GM03348 (cell line): ENCODE measurements at places on chromosomes 1 and 21.

GRCh38 chr1:209511169-209511568 is 72.3 kb upstream of the CAMK1G start:
- DNase-seq = no peak

DNA sequence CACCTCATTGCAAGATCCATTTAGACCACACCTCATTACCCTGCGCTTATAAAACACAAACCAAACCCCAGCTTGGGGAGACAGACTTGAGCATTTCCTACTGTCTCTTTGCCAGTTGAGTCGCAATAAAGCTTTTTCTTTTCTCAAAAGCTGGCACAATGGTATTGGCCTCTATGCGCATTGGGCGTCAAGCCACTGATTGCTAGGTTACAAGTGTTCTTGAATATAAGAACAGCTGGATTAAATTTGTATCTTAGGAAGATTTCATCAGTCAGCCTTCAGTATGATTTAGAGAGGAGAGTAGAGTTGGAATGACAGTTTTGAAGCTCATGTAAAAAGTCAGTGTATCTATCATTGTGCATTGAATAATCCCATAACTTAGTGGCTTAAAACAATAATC is 84.9 kb upstream of the RAB4A start:
- no peak for DNase-seq

- DNase-seq = no peak
Observed at GRCh38 chr1:30633294-30633693, 90.1 kb downstream of the MATN1 start.

DNA sequence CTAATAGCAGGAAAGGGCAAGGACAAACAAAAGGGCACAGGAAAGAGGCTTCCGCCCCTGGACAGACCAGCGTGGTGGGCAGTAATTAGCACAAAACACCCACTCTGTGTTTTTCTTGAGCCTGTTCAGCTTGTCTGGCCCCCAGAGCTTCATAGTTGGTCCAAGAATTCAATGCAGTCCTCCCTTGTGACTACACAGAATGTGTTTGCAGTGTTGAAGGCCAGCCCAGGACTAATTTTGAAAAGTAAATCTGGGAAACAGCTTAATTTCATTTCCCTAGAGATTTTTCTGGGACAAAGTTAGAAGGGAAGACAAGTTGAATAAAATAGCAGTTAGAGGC is 49.2 kb upstream of the LMO4 start:
- peak; percentile 14 for DNase-seq

- peak; percentile 85 for DNase-seq
Observed at GRCh38 chr1:214552174-214552608, 789 bp upstream of the PTPN14 start.

GRCh38 chr1:183472488-183473216 is at the start of gene SMG7:
TSS of gene SMG7 (plus strand) at chr1:183472499. CDS start at chr1:183472621, 122 bp downstream.
- peak; percentile 58 for DNase-seq

- DNase-seq = no peak
Observed at GRCh38 chr1:47160716-47161115, 23.5 kb downstream of the CYP4A22 start.

- DNase-seq = no peak
Observed at GRCh38 chr1:28027238-28027637, 61.2 kb downstream of the EYA3 start.

DNA sequence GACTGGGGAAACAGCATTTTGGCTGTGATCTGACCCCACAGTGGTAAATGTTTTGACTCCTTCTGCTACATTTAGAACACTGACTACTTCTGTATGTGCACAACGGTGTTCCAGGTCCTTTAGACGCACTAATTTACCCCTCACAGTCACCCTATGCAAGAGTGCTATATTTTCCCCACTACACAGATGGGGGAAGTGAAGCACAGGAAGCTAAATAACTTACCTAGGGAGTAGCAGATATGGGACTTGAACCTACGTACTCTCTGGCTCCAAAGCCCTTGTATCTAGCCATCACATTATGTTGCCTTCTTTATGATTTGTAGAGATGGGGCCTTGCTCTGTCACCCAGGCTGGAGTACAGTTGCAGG is 49.3 kb downstream of the GADD45A start:
- no peak for DNase-seq

DNA sequence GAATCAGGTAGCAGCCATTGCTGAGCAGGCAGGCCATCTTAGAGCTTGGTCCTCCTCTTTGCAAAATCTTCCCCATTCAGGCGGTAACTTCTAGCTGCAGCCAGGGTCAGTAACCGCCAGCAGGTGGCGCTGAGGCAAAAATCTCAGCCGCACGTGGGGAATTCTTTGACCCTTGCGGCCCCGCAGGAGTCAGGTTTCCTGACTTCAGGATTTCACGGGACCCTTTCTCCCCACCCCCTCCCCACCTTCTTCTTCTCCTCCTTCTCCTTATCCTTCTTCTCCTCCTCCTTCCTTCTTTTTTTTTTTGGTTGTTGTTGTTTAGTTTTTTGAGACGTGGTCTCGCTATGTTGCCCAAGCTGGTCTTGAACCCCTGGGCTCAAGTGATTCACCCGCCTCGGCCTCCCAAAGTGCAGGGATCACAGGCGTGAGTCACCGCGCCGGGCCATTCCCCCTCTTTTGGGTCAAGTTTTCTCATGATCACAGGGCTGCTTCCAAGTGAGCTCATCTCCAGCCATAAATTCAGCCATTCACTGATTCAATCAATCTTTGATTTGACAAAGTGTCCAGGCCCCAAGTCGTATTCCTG is 33.4 kb upstream of the TENT5B start:
- peak; percentile 79 for DNase-seq

GRCh38 chr1:211813590-211813989 is 17.0 kb downstream of the LPGAT1 start:
- peak; percentile 14 for DNase-seq

DNA sequence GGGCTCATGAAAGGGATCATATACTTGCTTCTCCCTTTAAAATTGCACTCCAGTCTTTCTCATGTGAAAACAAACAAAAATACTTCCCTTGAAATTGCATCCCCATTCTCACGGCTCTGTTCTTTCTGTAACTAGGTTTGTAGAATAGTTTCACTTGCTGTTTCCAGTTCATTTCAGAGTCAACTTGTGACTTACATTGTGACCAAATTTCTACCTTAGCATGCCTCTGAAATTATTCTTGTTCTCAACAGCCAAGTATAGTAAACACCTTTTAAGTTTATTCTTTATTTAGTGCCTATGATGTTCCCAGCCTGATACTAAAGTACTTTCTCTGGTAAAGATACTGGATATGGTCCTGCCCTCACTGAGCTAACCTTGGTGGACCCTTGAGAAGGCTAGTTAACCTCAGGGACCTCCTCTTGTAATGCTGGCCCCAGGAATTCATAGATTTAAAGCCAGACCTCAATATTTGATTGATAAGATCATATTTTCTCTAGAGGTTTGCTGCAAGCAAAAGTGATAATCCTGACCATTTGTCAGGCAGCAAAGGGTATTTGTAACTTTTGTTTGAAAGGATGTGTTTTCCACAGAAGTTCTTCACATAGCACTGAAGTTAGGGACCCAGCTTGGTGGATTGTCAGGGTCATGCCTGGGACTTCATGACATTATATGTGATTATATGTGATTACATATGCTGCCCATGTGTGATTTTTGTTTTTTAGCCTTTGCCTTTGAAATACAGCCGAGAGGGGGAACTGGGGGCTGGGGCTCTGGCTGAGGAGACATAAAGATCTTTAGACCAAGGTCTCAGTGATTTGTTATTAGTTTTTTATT is 29.6 kb downstream of the VANGL2 start:
- no peak for DNase-seq

DNA sequence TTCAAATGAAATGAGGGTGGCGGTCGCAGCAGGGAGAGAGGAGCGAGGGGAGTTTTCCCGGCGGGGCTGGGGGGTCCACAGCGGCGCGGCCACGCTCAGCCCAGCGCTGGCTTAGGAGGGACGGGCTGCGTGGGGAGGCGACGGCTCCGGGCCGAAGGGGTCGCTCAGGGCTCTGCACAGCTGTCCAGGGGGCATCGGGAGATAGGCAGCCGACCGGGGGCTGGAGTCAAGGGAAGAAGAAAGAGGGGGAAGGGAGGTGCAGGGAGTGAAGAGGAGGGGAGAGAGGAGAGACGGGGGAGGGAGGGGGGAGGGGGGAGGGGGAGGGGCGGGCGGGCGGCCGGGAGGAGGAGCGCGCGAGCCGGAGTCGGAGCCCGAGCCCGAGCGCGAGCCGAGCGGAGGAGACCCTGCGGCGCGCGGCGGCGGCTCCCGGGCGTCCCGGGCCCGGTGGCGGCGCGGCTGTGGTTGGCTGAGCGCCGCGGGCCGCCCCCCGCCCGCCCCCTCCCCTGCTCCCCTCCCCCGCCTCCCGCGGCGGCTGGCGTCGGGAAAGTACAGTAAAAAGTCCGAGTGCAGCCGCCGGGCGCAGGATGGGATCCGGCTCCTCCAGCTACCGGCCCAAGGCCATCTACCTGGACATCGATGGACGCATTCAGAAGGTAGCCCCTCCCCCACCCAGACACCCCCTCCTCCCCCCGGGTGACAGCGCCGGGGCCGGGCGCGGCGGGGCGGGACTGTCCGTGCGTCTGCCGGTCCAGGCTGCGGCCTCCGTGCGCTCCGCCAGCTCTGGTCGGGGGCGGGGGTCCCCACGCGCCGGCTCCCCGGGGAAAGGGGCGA is at the start of gene PDE9A:
Gene PDE9A, plus strand, starts transcription at position 391 of the 831 bp plus-strand sequence. Its CDS starts 194 bp downstream, at position 585.
- no peak for DNase-seq

- DNase-seq = no peak
Observed at GRCh38 chr21:29641635-29642550, 297.9 kb downstream of the GRIK1 start.

DNA sequence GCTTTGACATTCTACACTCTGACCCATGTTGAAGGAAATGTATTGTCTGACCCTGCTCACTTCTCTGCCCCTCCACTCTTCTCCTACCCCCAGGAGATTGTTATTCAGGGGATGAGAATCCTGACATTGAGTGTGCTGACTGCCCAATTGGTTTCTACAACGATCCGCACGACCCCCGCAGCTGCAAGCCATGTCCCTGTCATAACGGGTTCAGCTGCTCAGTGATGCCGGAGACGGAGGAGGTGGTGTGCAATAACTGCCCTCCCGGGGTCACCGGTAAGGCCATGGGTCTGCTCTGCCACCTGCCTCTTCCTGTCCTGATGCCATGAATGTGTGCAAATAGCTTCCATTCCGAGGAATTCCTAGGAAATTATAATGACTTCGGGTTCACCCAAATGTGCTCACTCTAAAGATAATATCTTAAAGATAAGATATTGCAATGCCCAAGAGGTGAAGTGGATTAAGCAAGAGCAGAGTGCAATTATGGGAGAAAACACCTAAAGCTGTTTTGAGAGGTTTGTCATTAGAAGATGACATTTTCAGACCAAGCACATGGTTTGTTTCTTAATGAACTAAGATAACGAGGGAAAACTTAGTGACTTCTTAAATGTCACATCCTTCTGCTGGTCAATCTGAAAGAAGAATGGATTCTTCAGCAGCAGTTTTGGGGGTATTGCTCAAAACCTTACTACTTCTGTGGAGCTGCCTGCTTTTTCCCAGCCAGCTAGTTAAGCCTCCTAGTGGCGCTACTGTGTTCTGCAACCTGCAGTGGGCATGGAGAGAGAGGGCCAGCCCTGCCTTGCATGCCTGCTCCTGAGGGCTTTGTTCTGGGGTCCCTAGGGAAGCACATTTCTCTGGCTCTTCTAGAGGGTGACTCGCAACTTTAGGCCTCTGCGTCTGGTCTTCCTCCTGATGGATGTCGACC is 41.6 kb downstream of the LAMC2 start:
- peak; percentile 68 for DNase-seq

DNA sequence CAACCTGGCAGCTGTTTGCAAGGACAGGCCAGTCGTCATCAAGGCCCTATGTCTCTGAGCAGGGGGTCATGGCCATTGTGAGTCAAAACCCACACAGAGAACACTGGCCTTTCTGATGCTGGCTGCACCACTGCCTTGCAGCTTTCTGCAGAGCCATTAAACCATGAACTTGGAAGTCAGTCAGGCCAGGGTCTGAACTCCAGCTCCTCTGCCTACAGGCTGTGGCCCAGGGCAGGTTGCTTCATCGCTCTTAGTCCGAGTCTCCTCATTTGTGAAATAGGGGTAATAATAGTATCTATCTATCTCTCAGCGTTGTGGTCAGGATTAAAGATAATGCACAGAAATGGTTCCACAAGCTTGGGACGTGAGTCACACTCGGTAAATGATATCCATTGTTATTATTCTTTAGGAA is 35.8 kb upstream of the HIVEP3 start:
- peak; percentile 71 for DNase-seq

GRCh38 chr21:27772816-27773215 is 805.9 kb upstream of the ADAMTS5 start:
- DNase-seq = peak; percentile 7

- DNase-seq = no peak
Observed at GRCh38 chr1:23913212-23913880, at the start of gene CNR2. TSS of gene CNR2 (minus strand) at chr1:23913362. CDS start at chr1:23875617, 37,745 bp downstream.

- no peak for DNase-seq
Observed at GRCh38 chr1:11592752-11593151, 61.5 kb downstream of the FBXO2 start.

DNA sequence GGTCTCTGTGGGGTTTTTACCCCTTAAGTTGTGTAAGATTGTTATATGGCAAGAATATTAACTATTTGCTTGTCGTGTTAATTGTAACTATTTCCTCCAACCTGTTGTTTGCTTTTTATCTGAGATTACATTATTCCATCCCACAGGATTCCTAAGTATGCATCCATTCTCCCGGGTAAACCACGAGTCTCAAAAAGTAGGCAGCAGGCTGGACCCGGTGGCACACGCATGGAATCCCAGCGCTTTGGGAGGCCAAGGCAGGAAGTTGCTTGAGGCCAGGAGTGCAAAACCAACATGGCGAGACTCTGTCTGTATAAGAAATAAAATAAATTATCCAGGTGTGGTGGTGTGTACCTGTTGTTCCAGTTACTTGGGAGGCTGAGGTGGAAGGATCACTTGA is 12.6 kb upstream of the RSPO1 start:
- DNase-seq = no peak

- DNase-seq = peak; percentile 69
Observed at GRCh38 chr1:2003541-2004131, at the start of gene CFAP74. TSS of gene CFAP74 (minus strand) at chr1:2003786. CDS start at chr1:1990956, 12,830 bp downstream.

- DNase-seq = no peak
Observed at GRCh38 chr1:64921771-64922170, 44.6 kb downstream of the JAK1 start.

- peak; percentile 18 for DNase-seq
Observed at GRCh38 chr1:66778969-66779368, 22.1 kb downstream of the INSL5 start.

GRCh38 chr1:66360285-66360724 is 173.6 kb upstream of the SGIP1 start:
- DNase-seq = no peak

DNA sequence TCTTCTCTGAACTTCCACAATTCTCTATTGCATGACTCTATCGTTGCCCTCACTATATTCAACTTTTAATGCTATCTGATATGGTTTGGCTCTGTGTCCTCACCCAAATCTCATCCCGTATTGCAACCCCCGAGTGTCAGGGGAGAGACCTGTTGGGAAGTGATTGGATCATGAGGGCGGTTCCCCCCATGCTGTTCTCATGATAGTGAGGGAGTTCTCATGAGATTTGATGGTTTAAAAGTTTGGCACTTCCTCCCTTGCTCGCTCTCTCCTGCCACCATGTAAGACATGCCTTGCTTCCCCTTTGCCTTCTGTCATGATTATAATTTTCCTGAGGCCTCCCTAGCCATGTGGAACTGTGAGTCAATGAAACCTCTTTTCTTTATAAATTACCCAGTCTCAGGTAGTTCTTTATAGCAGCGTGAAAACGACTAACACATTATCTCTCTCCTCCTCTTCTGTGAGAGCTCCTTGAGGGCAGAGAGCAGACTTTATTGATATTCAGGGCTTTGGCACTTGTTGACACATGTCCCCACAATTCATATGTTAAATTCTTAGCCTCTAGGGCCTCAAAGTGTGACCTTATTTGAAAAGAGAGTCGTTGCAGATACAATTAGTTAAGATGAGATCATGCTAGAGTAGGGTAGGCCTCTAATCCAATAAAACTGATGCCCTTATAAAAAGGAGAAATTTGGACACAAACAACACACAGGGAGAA is 52.1 kb downstream of the ADCY10 start:
- DNase-seq = no peak

- DNase-seq = no peak
Observed at GRCh38 chr1:246020211-246020954, 486.7 kb downstream of the SMYD3 start.
